ENCODE measurements at places on chromosomes 11 and 22. TPM values are rescaled to one million over a fixed set of nuclear protein-coding genes. Genes with fewer than 3 reads are reported as not detected.
A peak's percentile ranks its signal among the peaks of the same experiment; 100 is the strongest.

Gene OAF
- 216 TPM for total RNA-seq

Gene LRRC55
- total RNA-seq: not detected

Gene HEPHL1
- not detected for total RNA-seq

GRCh38 chr11:94405062-94405833 is 4.0 kb upstream of the GPR83 start:
- no peaks in the 10 kb centered on the region for H3K36me3 ChIP-seq
- H3K27ac ChIP-seq: no peak overlapping the region
- no peak for DNase-seq
- H3K4me3 ChIP-seq: no peak overlapping the region
- peaks cover 4% of the 10 kb centered on the region for H3K4me1 ChIP-seq

GRCh38 chr22:20205464-20205963 is 54.7 kb upstream of the CCDC188 start:
- no peak overlapping the region for H3K27ac ChIP-seq
- H3K4me1 ChIP-seq: no peaks in the 10 kb centered on the region
- H3K4me3 ChIP-seq: no peak overlapping the region
- DNase-seq: no peak

DNA sequence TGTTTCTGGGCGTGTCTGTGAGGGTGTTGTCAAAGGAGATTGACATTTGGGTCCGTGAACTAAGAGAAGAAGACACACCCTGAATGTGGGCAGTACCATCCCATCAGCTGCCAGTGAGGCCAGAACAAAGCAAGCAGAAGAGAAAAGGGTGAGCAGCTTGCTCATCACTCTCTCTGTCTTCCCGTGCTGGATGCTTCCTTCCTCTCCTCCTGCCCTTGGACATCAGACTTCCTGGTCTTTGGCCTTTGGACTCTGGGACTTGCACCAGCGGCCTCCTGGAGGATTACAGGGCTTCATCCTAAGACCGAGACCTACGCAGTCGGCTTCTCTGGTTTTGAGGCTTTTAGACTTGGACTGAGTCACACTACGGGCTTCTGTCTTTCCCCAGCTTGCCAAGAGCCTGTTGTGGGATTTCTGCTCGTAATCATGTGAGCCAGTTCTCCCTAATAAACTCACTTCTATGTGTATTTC is 18.8 kb downstream of the APOL2 start:
- H3K4me3 ChIP-seq: no peak overlapping the region
- H3K36me3 ChIP-seq: no peaks in the 10 kb centered on the region
- H3K4me1 ChIP-seq: peaks cover 3% of the 10 kb centered on the region
- H3K27me3 ChIP-seq: no peaks in the 10 kb centered on the region

GRCh38 chr22:40241200-40241763 is 63.6 kb downstream of the TNRC6B start:
- H3K4me1 ChIP-seq: peaks cover 19% of the 10 kb centered on the region
- no peaks in the 10 kb centered on the region for H3K27me3 ChIP-seq
- no peaks in the 10 kb centered on the region for H3K36me3 ChIP-seq
- H3K27ac ChIP-seq: no peak overlapping the region
- H3K4me3 ChIP-seq: no peak overlapping the region

Gene APLNR
- total RNA-seq: 15.1 TPM

Gene TRPC6
- 4.8 TPM for total RNA-seq

- no peaks in the 10 kb centered on the region for H3K27me3 ChIP-seq
- H3K36me3 ChIP-seq: peaks cover 26% of the 10 kb centered on the region
- no peak for DNase-seq
- H3K4me1 ChIP-seq: no peaks in the 10 kb centered on the region
- H3K4me3 ChIP-seq: no peak overlapping the region
- no peak overlapping the region for H3K27ac ChIP-seq
Measured at GRCh38 chr11:255176-255575, 18.4 kb downstream of the PSMD13 start.

- H3K4me3 ChIP-seq: no peak overlapping the region
- H3K4me1 ChIP-seq: no peaks in the 10 kb centered on the region
- H3K27me3 ChIP-seq: no peaks in the 10 kb centered on the region
- DNase-seq: no peak
Measured at GRCh38 chr11:3745161-3745560, 52.2 kb downstream of the NUP98 start.

Gene DEFB131B
- not detected for total RNA-seq

Gene DRICH1
- total RNA-seq: not detected

DNA sequence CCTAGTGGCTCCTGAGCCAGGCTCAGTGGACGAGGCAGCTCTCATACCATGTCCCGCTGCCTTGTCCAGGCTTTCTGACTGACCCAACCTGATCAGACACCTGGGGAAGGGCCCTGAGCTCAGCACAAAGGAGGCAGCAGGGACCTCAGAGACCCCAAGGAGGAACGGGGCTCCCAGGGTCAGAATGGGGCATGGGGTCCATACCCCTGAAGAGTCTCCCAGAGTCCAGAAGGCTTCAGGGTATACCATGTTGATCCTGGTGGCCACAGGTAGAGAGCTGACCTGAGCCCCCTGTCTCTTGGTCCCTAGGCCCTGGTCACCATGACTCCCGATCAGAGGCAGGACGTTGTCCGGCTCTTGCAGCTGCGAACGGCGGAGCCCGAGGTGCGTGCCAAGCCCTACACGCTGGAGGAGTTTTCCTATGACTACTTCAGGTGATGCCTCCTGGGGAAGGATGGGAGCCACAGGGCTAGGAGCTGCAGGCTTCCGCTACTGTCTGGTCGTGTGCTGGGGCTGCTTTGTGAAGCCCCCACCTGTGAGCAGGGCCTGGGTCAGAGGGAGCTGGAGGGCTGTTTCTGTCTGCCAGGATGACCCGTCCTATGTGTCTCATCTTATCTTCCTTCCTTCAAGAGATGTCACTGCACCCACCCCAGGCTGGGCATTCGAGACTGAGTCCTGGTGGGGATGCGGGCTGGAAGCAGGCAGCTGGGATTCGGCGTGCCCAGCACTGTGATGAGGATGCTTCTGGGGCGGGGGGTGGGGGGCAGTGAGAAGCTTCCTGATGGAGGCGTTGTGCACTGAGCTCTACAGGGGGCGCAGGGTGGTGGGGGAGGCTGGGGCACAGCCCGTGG is 74.2 kb downstream of the MYO7A start:
- peak; percentile 4 for DNase-seq
- no peaks in the 10 kb centered on the region for H3K36me3 ChIP-seq
- H3K4me1 ChIP-seq: no peaks in the 10 kb centered on the region
- H3K4me3 ChIP-seq: no peak overlapping the region
- no peaks in the 10 kb centered on the region for H3K27me3 ChIP-seq
- H3K27ac ChIP-seq: no peak overlapping the region

- DNase-seq: no peak
- H3K4me1 ChIP-seq: peaks cover 6% of the 10 kb centered on the region
- H3K27ac ChIP-seq: no peak overlapping the region
- H3K4me3 ChIP-seq: no peak overlapping the region
- no peaks in the 10 kb centered on the region for H3K36me3 ChIP-seq
Measured at GRCh38 chr22:45781459-45781858, 109.8 kb downstream of the ATXN10 start.

DNA sequence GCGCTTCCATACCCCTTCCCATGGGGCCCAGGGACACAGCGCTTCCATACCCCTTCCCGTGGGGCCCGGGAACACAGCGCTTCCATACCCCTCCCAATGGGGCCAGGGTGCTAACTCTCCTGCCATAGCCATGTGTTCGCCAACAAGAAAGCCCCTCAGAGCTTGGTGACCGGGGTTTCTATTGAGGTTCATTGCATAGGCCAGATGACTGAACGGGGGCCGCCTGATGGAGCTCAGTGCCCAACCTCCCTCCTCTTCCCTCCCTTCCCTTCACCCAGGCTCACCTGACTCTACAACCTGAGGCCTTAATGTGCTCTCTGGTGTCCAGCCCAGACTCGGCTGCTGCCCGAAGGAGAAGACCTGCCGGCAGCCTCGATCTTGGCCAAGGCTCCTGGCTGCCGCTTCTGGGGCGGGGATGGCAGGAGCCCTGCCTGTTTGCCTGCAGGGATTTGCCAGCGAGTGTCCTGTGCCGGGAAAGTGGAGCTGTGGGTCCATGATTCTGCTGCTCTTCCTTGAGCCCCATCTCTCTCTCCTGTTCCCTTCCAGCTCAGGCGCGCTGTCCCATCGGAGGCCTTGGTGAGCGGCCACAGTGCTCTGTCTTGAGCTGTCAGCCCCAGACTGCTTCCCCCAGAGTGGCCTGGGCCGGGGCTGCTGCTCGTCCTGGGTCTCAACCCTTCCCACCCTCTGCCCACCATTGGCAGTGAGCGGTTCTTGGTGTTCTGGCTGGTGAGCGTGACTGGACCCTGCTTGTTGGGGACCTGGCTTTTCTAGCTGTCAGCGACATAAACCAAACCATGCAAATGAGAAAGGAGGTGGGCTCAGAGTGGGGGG is 267.0 kb downstream of the TBC1D22A start:
- no peaks in the 10 kb centered on the region for H3K27me3 ChIP-seq
- no peak for DNase-seq
- no peak overlapping the region for H3K27ac ChIP-seq
- no peaks in the 10 kb centered on the region for H3K4me1 ChIP-seq
- H3K36me3 ChIP-seq: no peaks in the 10 kb centered on the region

- H3K4me1 ChIP-seq: no peaks in the 10 kb centered on the region
- H3K27ac ChIP-seq: no peak overlapping the region
- no peak overlapping the region for H3K4me3 ChIP-seq
- no peaks in the 10 kb centered on the region for H3K36me3 ChIP-seq
- H3K27me3 ChIP-seq: no peaks in the 10 kb centered on the region
- no peak for DNase-seq
Measured at GRCh38 chr11:95296621-95297025, 65.6 kb upstream of the SESN3 start.

DNA sequence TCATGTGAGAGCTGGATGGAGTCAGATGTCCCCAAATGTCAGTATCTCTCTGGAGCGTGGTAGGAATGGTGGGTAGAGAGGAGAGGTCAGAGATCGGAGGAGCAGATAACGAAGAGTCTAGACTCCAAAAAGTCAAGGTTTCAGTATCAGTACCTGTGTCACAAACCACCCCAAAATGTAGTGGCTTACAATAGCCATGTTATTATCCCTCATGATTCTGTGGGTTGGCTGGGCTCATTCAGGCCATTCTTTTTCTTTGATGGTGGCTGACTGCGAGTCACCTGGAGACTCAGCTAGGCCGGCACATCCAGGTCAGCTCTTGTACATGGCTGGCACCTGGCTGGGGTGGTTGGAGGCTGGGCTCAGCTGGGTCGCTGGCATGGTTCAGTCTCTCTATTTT is 7.3 kb upstream of the SSTR3 start:
- no peaks in the 10 kb centered on the region for H3K4me1 ChIP-seq
- H3K36me3 ChIP-seq: no peaks in the 10 kb centered on the region
- no peak overlapping the region for H3K27ac ChIP-seq
- DNase-seq: no peak
- no peak overlapping the region for H3K4me3 ChIP-seq
